ENCODE measurements at places on chromosomes 1 and 21.

DNA sequence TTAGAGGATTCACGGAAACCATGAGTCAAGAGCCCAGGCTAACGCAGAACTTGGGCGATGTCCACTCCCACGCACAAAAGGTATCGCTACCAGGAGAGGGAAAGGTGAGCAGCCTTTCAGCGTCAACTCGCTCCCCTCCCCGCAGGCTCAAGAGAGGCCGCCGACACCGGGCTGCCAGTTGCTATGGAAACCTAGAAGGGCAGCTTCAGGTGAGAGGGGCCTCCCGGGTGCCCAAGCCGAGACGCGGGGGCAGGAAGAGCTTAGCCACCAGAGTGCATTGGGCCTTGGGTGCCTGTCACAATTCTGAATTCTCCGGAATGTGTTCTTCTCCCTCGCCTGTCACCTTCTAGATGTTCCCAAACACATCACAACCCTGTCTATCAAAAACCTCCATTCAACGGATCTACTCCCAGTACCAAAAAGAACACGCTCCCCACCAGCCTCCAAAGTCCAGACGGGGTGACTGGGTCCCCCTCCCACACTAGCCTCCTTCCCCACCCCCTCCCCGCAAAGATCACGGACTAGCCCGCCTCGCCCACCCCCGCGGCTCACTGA, 694 bp downstream of the MEAF6 start:
- DNase-seq = peak; percentile 41

DNA sequence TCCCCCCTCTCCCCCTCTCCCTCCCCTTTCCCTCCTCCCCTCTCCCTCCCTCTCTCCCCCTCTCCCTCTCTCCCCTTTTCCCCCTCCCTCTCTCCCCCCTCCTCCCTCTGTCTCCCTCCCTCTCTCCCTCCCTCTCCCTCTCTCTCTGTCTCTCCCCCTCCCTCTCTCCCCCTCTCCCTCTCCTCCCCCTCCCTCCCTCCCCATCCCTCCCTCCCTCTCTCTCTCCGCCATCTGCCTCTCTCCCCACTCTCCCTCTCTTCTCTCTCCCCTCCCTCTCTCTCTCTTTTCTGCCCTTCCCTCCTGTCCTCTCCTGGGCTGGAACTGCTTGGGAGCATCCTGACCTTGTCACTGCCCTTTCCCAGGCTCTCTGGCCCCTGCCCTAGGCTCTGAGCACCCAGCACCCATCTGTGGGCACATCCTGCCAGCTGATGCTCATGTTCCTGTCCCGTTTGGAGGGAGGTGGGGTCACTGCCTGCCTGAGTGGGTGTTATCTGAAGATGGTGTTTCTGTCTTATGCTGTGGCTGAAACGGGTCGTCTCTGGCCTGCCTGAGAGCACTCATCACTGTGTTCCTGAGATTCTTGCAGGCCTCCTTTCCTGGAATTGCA, 10.8 kb downstream of the FTCD start:
- no peak for DNase-seq

DNA sequence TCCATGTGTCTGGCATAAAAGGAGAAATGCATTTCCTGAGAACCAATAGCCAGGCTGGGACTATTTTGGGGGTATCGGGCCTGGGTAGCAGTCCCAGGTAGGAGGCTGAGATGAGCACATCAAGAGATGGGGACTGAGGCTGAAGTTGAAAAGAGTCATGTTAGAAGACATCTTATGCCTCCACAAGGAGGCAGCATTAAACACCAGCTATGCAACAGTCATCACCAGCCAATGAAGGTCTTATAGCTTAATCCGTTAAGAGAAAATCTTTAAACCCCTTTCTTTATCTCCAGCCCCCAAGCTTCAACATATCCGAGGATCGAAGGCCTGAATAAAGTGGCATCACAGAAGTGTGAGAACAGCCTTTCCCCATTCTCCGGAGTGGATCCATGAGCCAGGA, 640.7 kb upstream of the PTBP2 start:
- peak; percentile 5 for DNase-seq

- no peak for DNase-seq
These were observed 196.3 kb downstream of the SDCCAG8 start for GRCh38 chr1:243452092-243452491.

DNA sequence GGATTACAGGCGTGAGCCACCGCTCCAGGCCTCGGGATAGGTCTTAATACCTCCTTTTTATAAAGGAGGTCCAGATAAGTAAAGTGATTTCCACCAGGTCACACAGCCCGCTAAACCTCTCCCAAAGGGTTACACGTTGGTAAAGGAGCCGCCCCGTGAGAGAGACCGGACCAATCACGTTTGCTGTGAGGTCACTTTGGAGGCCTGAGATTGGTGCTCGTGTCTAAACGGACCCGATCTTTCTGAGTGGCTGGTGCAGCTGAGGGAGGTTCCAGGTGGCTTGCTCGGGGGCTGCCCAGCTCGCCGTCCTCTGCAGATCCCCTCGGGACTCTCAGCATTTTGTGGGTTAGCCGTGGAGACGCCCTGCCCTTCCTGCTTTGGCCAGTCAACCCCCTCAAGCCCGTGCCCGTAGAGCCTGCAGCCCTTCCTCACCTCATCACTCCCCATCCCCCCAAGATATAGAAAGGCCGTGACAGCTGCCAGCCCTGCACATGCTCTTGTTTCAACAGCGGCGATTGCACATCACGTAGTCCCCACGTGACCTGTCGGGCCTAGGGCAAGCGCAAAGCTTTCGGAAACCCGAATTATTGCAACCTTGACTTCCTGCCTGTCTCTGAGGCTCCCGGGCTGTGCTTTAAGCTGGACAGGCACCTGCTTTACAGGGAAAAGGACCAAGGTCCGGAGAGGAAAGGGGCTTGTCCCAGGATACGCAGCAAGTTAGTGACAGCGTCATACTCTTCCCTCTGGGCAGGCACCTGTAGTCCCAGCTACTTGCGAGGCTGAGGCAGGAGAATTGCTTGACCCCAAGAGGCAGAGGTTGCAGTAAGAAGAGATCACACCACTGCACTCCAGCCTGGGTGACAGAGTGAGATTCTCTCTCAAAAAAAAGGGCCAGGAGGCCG, 5.0 kb upstream of the COA7 start:
- peak; percentile 97 for DNase-seq

GRCh38 chr1:94883691-94884090, 43.2 kb downstream of the CNN3 start:
- DNase-seq = peak; percentile 47

GRCh38 chr1:168405906-168406549, 125.4 kb downstream of the TBX19 start:
- no peak for DNase-seq

DNA sequence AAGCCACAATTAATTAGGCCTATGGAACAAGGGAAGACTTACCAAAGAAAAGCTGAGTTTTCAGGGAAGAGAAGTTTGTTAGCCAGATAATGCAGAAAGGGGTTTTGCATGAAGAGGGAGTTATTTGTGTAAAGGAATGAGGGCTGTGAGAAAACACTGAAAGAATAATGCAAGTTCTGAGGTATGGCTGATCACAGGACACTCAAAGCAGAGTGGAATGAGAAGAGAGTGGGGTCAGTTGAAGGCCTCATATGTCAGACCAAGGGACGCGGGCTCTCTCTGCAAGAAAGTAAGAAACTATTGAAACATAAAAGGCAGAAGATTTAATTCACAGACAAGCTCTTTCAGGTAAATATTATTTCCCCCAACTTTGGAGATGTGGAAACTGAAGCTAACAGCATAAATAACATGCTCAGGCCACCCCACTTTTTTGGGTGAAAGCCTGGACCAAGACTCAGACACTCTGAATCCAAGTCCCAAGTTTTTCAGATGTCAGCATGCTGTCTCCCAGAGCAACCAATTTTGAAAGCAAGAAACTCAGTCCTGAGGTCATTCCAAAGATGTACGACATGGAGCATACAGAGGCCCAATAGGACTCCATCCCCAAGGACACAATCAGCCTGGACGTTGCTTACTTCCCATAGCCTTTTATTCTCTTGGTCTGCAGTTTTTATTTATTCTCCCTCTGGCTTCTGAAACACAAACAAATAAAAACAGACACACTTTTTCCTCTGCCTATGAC, 47.3 kb upstream of the FGGY start:
- DNase-seq = no peak

DNA sequence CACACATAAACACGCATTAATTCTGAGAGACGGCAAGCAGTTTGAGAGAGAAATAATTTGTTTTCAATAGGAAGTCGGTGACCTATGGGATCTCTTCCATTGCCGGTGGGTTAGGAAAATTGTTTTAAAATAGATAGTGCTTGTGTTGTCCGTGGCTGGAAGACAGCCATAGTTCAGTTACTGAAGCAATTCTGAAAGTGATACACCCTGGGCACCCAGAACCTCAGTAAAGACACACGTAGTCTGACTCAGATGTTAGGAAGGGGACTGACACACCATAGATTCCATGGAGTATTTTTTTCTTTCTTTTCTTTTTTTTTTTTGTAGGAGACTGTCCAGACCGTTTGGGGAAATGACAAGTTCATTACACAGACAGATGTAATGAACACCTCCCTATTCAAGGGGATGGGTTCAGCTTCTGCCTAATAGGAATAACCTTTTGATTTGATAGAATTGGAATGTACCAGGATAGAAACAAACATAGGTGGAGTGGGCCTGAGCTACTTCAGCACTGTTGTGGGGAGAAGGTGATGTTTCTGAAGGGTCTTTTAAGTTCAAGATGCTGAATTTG, 1.6 kb downstream of the C1orf21 start:
- no peak for DNase-seq

GRCh38 chr1:3595949-3596348, 15.4 kb downstream of the MEGF6 start:
- DNase-seq = no peak

- no peak for DNase-seq
These were observed 22.5 kb upstream of the C1QA start for GRCh38 chr1:22613951-22614350.

- no peak for DNase-seq
These were observed 42.1 kb downstream of the KIAA1614 start for GRCh38 chr1:180954801-180955165.

DNA sequence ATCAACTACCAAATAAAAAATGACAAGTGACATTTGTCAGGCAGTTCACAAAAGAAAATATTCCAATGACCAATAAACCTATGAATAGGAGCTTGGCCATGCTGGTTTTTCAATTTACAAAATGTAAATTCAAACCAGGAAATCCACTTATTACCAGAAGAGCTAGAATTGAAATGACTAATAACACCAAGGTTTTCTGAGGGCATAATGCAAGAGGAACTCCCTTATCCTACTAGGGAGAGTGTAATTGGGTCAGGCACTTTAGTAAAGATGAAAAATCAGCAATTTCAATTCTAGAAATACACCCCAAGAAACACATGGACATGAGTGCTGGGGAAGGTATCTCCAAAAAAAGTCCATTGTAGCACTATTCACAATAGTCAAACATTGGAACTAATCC, 16.7 kb upstream of the TIAM1 start:
- no peak for DNase-seq

- no peak for DNase-seq
These were observed 118.5 kb upstream of the ADAMTS5 start for GRCh38 chr21:27085387-27085786.

DNA sequence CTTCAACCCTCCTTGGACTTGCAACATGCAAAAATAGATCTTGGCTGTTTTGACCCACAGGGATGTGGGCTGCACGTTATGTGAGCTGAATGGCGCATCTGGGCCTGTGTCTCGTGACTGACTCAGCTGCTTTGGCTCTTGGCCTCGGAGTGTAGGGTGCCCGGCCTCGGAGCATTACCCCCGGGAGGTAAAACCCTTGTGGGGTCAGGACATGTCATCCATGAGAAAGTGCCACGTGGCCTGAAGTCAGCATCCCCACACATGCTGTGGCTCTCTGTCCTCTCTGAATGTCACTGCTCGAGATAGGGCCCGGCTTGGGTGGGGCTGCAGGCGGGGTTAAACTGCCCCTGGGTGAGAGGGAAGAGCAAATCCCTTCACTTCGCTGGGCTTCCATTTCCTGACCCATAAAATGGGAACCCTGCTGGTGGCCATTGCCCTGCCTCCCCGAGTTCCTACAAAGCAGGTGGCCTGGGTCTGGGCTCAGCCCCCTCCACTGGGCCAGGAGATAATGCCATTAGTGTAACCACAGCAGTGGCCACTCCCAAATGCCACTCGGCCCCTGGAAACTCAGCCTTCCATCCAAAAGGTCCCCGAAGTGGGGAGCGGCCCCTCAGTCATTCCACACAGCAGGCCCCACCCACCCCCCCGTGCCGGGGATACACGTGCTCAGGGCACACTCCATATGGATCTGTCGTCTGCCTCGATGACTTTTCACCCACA, 22.8 kb upstream of the TSPEAR start:
- no peak for DNase-seq

All from NAMALWA (cell line).